ENCODE measurements at places on chromosomes 16 and 17. TPM values are rescaled to one million over a fixed set of nuclear protein-coding genes. Genes with fewer than 3 reads are reported as not detected.

Gene OR1A1
- not detected for total RNA-seq

- DNase-seq = no peak
Measured at GRCh38 chr17:22707626-22708025, 1015.3 kb downstream of the KCNJ18 start.

DNA sequence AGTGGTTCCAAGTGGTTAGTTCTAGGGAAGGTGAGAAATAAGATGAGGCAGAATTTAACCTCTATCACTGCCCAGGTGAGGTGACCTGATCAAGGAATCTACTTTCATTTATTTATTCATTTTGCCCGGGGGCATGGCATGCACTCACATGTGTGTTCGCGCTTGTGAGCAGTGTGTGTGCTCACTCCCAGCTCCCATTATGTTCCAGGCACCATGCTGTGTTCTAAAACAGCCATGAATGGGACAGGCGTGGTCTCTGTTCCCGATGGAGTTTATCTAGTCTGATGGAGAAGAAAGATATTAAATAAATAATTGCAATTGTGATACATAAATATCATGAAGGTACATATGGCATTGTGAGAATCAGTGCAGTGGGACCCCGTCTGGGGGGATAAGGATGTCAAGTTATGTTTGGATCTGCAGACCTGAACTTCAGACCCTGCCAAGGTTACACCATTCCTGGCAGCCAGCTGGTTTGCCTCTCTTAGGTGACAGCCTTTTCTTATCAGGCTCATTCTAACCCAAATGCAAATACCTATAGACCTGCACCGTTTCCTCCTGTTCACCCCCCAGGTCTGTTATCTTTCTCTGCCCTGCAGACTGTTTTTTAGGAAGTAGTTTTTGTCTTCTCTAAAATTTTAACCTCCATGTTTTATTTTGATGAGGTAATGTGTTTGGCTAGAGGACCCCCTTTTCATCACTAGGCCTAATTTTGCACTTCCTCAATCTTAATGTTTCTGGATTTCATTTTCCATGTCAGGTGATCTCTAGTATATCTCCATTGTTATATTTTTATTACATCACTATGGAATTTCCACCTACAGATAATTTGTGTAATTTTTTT lies 11.8 kb downstream of the CYB5B start:
- no peak for DNase-seq

Gene SLC16A13
- 2.3 TPM for total RNA-seq

Gene RASL10B
- total RNA-seq = 0.47 TPM

GRCh38 chr17:76075364-76076145 lies 974 bp downstream of the GALR2 start:
- no peak for DNase-seq

Gene FAM171A2
- total RNA-seq = 0.19 TPM

- no peak for DNase-seq
Measured at GRCh38 chr17:228951-229708, 47.7 kb upstream of the DOC2B start.

Gene CLEC18B
- total RNA-seq = 1.1 TPM

DNA sequence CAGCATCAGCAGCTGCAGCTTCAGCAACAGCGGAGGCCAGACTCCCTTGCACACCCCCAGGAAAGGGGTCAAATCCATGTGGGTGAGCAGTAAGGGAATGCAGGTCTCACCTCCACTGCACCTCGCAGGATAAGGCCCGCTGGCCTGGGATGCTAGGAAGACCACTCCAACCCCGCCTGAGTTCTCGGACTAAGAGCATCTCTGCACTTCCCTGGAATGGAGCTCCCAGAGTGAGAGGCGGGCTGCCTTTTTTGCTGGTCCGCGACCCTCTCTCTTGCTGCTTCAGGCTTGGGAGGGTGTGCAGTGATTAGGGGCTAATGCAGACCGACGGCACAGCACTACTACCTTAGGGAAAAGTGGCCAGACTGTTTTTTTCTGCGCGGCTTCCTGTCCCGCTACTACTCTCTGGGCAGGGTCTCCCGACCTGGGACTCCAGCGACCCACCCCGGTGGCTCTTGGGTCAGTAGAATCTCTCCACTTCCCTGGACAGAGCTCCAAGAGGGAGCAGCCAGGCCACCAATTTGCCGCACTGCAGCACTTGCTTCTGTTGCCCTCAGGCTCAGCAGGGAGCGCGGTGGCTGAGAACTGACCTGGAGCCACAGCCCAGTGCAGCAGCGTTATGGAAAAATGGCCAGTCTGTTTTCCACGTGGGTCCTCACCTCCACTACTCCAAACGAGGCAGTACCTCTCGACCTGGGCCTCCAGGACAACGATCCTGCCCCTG lies 480.4 kb downstream of the CDH8 start:
- no peak for DNase-seq

Gene TMEM204
- total RNA-seq = 22.1 TPM

Gene RUNDC3A
- total RNA-seq = not detected

GRCh38 chr16:766820-767640 lies 6.5 kb downstream of the MSLN start:
- DNase-seq = no peak

Gene CDH11
- total RNA-seq = not detected

Gene SDR42E1
- total RNA-seq = 4.5 TPM

DNA sequence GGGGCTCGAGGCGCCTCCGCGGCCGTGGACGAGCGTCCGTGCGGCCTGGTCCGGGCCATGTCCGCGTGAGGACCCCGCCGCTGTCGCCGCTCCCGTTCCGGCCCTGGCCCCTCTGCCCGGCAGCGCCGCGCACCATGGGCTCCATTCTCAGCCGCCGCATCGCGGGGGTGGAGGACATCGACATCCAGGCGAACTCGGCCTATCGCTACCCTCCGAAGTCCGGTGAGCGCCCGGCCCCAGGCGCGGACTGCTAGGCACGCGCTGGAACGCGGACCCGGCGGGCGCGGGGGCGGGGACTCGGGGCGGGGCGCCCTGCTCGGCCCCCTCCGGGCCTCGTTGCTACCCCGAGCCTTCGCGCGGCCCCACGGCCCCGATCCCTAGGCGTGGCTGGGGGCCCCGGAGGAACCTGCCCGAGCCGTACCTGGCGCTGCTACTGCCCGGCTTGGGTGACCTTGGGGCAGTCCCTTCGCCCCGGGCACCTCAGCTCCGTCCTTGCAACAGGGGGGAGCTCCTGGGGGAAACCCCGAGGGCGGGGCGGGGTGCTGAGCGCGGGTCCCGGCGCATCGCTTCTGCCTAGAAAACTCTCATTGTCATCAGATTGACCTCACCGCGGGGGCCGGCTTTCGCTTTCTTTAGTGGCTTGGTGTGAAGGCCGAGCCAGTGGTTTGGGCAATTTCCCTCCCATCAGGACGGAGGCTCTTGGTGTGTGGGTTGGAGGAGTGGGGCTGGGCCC lies 367 bp downstream of the MGRN1 start:
- DNase-seq = peak; percentile 60

DNA sequence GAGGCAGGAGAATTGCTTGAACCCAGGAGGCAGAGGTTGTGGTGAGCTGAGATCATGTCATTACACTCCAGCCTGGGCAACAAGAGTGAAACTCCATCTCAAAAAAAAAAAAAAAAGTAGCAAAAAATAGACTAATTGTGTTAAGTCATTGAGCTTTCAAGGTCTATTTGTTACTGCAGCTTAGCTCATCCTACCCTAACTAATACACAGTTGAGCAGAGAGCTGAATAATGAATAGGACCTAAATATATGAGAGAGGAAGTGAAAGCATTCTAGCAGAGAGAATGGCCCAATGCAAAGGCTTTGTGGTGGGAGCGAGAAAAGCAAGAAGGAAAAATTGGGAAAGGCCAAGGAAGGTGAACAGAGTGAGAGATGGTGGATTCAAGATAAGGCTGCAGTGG lies 128.3 kb downstream of the AXIN2 start:
- no peak for DNase-seq

DNA sequence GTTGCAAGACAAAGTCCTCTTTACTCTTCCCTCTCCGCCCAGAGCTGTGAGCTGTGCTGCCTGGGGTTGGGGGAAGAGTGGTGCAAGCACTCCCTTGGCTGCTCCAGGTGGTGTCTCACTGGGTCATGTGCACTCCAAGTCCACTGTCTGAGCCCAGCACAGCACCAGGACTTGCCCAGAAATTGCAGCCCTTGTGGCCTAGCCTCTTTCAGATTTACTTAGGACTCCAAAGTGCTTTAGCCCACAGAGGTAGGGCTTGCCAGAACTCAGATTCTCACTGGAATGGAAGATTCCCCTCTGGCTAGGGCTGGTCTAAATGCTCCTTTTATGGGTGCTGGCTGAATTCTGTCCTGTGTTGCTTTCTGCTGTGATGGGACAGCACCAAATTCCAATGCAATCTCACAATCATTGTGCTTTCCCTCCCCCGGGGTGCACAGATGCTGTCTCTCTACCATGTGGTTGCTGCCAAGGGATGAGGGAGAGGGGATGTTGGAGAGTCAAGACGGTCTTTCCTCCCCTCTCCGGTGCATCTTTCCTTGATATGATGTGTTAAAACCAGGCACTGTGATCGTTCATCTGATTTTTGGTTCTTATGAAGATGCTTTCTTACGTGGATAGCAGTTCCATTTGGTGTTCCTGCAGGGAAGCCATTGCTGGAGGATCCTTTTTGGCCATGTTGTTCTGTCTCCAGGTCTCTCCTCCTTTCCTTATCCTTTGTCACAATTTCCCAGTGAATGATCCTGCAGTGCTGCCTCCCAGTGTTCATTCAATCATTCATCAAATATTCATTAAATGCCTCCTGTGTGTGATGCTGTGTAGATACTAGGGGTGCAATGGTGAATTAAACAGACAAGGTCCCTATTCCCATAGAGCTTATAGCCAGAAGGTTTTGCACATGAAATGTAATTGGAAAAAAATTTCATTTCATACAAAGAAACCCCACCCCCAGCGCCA lies 216.3 kb downstream of the SPECC1 start:
- DNase-seq = no peak
